ENCODE measurements at places on chromosomes 5 and 9. TPM values are rescaled to one million over a fixed set of nuclear protein-coding genes. Genes with fewer than 3 reads are reported as not detected.

- no peak for DNase-seq
Measured at GRCh38 chr5:7473668-7474215, 77.8 kb downstream of the ADCY2 start.

DNA sequence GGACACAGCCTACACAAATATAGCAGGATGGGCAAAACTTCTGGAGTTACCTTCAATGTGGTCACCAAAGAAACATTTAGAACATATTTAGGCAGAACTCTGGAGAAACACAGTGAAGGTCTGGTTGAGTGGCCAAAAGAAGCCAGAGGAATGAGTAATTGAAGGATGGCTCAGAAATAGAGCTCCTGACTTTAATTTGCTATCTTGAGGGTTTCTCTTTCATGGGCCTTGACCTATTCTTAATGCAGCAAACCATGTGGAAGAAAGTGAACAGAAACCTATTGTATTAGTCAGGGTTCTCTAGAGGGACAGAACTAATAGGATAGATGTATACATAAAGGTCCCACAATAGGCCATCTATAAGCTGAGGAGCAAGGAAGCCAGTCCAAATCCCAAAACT lies 650.5 kb downstream of the ACTL7B start:
- no peak for DNase-seq

DNA sequence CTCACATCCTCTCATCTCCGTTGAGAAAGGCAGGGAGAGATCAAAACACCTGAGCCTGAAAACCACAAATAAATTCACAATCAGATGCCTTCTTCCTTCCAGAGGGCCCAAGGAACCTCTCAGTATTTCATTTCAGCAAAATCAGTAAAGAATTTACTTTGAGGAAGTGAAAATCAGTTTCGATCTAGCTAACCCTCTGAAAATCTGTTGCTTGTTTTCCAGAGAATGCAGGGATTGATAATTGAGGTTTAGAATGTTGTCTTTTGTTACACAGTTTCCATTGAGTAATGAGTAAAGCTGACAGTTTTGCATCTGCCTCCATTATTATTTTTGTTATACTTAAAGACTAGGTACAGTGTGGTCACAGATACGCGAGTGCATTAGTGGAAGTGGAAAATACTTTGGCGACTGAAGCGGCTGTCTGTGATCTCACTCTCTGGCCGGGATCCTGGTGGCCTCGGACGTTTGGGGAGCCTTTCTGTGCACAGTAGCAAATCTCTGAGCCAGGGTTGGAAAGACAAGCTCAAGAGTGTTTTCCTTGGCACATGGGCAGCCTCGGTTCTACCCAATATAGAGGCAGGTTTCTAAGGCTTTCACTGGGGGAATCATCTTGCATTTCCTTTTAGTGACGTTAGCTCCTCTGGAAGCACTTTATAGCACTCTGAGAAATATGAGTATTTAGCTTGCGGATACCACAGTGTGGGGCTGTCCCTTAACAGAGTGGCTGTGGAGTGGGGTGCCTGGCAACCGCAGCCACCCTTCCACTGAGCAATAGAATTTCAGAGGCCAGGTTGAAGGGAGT lies 32.2 kb upstream of the ANGPTL2 start:
- peak; percentile 83 for DNase-seq

- no peak for DNase-seq
Measured at GRCh38 chr9:132163457-132163875, 1.6 kb downstream of the NTNG2 start.

DNA sequence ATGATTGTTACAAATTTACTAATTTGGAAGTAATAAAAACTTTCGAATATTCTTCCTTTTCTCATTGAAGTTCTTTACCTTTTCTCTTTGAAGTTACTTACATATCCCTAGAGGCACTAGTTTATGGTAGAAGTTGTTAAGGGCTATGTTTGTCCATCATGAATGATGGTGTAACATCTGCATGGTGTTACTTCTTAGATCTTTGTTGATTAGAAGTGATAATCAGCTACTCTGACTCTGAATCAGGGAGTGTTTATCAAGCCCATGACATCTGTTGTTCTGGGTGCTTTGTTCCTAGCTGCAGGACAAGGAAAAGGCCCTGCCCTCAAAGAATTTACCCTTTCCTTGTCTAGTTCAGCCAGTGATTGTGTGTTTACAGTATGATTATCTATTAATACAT lies 32.9 kb downstream of the MAP3K1 start:
- no peak for DNase-seq

GRCh38 chr9:7103771-7104170 lies 346.0 kb downstream of the KDM4C start:
- no peak for DNase-seq

DNA sequence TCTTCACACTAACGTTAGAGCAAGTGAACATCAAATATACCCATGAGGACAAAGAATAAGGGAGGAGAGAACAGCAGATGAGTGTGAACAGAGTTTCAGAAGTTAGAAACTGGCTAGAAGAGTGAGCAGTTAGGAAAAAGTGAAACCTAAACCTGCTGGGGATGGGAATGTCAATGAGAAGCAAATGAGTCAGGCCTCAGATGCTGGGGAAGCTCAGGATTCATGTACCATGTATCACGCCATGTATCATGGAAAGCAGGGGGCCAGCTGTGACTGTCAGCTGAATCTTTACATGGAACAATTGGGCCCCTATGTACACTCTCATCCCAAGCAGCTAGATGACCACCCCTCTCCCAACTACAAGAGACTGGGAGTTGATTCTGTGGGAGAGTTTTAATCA lies 16.2 kb downstream of the GDF9 start:
- no peak for DNase-seq

Gene SLCO6A1
- total RNA-seq, result not detected

All from skin of body (tissue), 3 donors.